ENCODE measurements at places on chromosomes 13 and 19.

- DNase-seq: no peak
Measured at GRCh38 chr19:41076286-41076685, 12.0 kb upstream of the CYP2A13 start.

- DNase-seq: no peak
Measured at GRCh38 chr19:7225741-7226140, 68.5 kb downstream of the INSR start.

GRCh38 chr19:16890461-16891184 is 1.8 kb downstream of the F2RL3 start:
- no peak for DNase-seq

DNA sequence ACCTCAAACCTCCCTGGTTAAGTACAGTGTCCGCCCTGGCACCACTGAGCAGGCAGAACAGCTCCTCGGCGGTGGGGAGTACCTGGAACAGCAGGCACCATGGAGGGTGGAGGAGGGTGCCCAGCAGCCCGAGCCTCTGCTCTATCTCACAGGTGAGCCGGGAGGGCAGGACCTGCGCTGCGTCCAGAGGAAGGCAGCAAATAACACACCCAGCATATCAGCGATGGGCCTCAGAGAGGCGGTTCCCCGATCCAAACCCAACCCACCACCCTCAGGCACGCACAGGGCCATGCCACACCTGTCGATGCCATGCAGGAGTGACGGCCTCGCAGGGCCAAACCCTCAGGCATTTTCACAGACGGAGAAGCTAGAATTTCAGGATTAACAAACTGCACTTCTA is 11.8 kb downstream of the PEPD start:
- DNase-seq: no peak

GRCh38 chr13:27904719-27905118 is 15.1 kb upstream of the PDX1 start:
- no peak for DNase-seq

- no peak for DNase-seq
Measured at GRCh38 chr13:27036236-27036981, 135.2 kb downstream of the USP12 start.

GRCh38 chr19:38293281-38293680 is 10.8 kb upstream of the C19orf33 start:
- no peak for DNase-seq

GRCh38 chr13:37068962-37069361 is 9.5 kb upstream of the SUPT20H start:
- DNase-seq: no peak

GRCh38 chr13:97879646-97880310 is 73.7 kb upstream of the IPO5 start:
- DNase-seq: no peak

- no peak for DNase-seq
Measured at GRCh38 chr19:2079076-2079864, 16.9 kb downstream of the MOB3A start.

- DNase-seq: no peak
Measured at GRCh38 chr13:38419312-38419873, 69.7 kb downstream of the UFM1 start.

DNA sequence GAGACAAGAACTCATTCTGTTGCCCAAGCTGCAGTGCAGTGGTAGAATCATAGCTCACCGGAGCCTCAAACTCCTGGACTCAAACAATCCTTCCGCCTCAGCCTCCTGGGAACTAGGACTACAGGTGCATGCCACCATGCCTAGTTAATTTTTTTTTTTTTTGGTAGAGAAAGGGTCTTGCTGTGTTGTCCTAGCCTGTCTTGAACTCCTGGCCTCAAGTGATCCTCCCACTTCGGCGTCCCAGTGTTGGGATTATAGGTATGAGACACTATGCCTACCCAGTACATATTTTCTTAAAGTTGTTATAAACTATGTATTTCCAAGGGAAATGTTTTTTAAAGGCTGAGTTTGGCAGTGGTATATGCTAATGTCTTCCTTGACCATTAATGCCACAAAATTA is 412.6 kb downstream of the KLF12 start:
- no peak for DNase-seq

DNA sequence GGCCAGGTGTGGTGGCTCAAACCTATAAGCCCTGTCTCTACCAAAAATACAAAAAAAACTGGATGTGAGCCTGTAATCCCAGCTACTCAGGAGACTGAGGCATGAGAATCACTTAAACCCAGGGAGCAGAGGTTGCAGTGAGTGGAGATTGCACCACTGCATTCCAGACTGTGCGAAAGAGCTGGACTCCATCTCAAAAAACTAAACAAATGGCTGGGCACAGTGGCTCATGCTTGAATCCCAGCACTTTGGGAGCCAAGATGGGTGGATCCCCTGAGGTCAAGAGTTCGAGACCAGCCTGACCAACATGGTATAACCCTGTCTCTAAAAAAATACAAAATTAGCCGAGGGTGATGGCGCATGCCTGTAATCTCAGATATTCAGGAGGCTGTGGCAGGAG is 34.9 kb upstream of the ZNF83 start:
- DNase-seq: no peak

DNA sequence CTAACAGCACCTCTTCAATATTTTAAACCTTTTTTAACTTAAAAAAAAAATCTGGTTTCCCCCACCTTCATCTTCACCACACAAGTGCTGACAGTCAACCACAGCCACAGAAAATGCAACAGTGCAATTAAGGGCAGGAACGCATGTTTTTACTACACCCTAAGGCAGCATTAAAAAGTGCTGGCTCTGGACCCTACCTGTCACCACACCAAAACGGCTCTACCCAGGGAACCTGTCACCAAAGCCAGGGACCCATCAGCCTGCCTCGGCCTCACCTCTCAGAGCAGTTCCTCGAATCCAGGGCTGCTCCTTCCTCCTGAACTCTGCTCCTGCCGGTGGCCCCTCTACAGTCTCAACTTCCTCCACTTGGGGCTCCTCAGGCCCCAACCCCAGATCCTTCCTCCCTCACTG is 22.5 kb upstream of the SLC35E1 start:
- peak; percentile 25 for DNase-seq

GRCh38 chr13:110799246-110800236 is 86.0 kb downstream of the ING1 start:
- DNase-seq: no peak

- DNase-seq: no peak
Measured at GRCh38 chr13:28953714-28954418, 133.7 kb downstream of the MTUS2 start.

GRCh38 chr13:81874253-81874652 is 1533.3 kb upstream of the SPRY2 start:
- DNase-seq: no peak

DNA sequence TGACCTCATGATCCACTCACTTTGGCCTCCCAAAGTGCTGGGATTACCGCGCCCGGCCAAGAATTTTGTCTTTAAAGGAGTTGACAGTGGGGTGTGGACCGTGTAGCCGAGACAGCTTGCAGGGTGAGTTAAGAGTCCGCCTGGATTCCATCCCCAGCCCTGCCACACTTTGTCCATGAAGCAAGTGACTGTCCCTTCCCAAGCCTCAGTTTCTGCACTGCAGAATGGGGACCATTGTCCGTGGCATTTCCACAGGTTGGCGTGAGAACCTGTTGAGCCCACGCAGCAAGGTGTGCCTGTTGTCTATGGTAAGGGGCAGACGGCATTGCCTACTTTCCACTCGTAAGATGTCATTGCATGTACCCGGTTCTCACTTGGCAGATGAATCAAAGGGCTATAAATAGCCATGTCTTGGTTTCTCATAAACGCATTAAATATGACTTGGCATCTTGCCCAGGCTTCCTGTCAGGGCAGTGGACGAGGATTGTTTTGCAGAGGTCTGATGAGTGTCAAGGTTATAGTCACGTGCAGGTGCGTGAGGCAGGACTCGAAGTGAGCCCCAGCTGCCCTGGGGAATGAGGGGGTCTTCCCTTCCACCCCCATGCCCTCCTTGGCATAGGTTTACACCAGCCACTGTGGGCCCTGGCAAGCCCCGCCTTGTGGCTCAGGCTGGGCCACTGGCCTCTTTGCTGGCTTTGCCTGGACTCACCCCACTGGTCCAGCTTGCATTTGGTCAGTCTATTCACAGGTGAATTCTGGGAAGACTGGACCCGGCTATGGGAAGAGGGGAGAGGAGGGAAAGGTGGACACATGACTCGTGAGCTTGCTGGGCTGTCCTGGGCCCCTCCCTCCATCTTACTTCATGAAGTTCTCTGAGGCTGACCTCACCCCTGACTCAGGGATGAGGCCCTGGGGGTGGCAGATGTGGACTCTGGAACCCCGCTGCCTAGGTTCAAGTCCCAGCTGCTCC is 14.6 kb downstream of the FAM187B start:
- DNase-seq: peak; percentile 71

DNA sequence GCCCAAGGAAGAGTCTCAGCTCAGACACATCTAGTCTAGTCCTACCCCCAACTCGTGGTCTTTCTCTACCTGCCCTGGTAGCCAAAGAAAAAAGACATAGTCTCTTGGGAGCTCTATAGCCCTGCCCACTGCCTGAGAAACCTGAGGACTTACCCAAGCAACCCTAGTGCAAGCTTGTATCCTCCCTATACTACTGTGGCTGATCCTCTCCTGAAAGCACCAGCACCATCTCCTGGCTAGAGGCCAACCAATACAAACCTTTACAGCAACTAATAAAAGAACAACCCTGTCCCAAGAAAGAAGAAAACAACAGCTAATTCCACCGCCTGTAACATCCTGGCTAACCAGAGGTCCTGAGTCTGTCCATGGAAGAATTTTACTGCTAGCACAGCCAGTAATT is 532.4 kb downstream of the SLITRK6 start:
- no peak for DNase-seq

DNA sequence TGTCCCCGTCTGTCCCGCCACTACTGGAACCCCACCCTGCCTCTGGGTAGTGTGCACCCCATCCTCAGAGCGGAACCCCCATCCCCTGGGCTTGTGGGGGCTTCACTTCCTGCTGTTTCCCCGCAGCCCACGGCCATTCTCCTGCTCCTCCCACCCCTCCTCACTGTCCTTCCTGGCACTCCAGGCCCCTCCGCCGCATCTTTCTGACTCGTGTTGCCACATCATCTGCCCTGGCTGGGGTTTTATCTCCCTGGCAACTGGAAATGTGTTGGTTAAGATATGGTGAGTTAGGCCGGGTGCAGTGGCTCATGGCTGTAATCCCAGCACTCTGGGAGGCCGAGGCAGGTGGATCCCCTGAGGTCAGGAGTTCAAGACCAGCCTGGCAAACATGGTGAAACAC is 37.3 kb downstream of the KDM4B start:
- DNase-seq: no peak

DNA sequence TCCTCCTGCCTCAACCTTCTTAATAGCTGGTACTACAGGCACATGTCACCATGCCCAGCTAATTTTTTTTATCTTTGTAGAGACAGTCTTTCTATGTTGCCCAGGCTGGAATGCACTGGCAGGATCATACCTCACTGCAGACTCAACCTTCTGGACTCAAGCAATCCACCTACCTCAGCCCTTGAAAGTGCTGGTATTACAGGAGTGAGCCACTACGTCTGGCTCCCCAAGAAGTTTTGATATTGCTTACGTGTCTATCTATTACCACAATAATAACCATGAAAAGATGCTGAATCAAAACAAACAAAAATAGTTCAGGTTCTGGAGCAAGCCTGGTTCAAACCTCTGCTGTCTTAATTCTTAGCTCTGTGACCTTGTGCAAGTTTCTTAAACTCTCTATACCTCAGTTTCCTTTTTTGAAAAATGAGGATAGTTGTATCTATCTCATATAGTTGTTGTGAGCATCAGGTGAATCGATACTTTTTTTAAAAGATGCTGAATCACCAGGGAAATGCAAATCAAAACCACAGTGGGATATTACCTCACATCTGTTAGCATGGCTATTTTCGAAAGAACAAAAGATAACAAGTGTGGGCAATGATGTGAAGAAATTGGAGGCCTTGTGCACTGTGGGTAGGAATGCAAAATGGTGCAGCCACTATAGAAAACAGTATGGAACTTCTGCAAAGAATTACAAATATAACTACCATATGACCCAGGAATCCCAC is 19.0 kb upstream of the LEUTX start:
- DNase-seq: no peak

DNA sequence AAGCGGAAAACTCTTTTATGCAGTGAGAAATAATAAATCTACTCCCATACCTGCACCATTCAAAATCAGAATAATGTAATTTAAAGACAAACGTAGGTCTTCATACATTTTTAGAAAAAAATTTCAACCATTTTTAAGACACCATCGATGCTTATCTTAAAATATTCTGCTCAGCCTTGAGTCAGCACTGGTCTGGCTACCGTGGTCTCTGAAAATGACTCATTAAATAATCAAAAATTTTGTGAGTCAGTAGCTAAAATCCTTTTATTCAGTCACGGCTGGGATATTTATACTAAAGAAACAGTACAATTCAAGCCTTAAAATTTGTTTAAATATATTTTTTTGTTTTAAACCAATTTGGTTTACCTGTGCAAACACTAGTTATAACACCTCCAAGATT is 2862.8 kb upstream of the PCDH20 start:
- DNase-seq: no peak

- DNase-seq: no peak
Measured at GRCh38 chr13:99287551-99287950, 19.6 kb downstream of the GPR183 start.

GRCh38 chr13:67117010-67117550 is 113.1 kb downstream of the PCDH9 start:
- DNase-seq: no peak

DNA sequence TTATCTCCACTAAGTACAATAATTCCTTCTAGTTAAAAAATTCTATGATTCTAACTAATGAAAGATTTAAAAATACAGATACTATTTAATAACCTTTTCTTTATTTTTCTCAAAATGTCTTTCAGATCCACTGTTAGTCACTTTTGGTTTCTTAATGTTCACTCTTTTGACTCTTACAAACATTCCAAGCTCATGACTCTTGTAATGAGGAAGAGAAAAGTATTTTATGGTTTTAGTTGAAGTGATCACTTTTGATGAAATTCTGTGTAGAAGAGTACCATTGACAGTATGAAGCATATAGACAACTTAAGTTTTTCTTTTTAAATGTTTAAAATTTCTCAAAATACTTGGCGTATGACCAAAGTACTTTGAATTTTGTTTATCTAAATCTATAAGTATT is 27.8 kb downstream of the COG3 start:
- no peak for DNase-seq

All from T-cell (primary cell).